Activated CD8-positive, alpha-beta memory T cell treated with anti-CD3 and anti-CD28 coated beads for 1 hour (primary cell): ENCODE measurements at places on chromosomes 4 and X.

- DNase-seq, result no peak
Observed at GRCh38 chr4:69120870-69121269, 24.6 kb downstream of the UGT2B7 start.

DNA sequence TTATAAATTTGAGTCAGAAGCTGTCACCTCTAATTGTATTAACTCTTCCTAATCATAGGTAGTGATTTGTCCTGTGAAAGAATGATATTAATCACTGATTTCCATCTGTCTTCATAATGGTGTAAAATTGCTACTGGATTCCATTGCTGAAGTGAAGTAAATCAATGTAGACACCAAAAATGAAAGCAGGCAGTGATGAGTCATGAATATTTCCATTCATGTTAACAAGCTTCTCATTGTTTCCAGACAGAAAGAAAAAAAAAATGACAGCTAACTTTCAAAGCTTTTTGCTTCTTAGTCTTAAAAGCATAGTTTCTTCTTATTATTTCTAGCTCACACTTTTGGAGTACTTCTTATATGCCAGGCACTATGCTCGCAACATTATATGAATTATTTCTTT lies 21.5 kb downstream of the FAM114A1 start:
- DNase-seq, result no peak

- DNase-seq, result no peak
Observed at GRCh38 chrX:10415306-10416001, 204.9 kb downstream of the MID1 start.

DNA sequence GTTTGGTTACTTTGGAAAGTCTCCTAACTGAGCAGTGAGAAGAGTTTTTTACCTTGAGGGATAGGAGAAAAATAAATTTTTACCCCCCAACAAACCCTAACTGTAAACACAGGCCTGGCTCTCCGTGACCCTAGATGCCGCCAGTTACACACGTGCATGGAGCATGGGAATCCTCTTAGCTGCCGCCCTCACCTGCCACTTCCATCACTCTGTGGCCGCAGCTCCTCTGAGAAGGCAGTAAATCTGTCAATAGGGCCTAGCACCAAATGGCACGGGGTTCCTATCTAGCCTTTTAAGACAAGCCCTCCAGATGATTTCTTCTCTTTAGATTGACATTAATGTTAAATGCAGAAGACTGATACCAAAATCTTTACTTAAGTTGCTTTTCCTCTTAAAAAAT lies 330.3 kb upstream of the FAM241A start:
- DNase-seq, result no peak

DNA sequence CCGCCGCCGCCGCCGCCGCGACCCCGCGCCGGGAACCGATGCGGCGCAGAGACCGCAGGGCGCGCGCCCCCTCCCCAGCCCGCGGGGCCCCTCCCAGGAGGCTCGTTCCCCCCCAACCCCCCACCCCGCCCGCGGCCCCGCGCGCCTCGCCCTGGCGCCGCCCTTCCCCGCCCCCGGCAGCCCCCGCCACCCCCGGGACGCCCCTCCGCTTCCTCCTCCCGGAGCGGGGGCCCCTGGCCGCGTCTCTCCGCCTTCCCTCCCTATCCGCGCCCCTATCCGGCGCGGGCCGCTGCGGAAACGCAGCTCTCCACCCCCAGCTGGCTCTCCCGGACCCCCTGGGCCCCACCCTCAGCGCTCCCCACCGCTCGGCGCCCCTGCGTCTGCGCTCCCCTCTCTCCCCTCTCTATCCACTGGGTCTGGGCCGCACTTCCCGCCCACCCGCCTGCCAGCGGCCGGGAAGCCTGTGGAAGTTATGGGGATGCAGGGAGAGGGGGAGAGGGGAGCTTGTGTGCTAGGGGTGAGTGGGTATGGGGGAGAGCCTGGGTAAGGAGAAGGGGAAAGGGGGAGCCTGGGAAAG lies at the start of gene TMEM271:
Gene TMEM271 (minus strand): TSS at position 51 of the 577 bp plus-strand sequence. CDS start 233 bp downstream, outside the sequence.
- no peak for DNase-seq

DNA sequence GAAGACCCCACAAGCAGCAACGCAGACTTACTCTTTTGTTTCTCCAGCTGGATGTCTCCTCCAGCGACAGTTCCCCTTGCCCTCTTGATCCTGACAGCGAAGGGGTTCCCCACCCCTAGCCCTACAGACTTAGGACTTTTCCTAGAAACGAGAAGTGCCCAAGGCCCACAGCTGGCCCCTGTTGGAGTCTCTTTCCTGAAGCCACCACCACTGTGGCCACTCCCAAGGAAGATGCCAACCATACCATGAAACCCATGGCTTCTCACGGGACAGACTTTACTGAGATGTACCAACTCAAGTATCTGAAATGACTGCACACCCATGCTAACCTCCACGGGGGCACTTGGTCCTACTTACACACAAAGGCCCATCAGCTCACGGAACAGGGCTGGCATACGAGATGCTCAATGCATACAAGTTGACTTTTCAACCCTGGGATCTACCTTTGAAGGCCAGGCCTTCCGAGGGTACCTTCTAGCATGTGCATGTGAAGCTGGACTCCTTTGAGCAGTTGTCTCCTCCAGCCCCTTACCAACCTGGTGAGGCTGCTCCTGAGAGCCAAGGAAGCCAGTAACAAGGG lies 924 bp upstream of the IRAK1 start:
- DNase-seq, result no peak

DNA sequence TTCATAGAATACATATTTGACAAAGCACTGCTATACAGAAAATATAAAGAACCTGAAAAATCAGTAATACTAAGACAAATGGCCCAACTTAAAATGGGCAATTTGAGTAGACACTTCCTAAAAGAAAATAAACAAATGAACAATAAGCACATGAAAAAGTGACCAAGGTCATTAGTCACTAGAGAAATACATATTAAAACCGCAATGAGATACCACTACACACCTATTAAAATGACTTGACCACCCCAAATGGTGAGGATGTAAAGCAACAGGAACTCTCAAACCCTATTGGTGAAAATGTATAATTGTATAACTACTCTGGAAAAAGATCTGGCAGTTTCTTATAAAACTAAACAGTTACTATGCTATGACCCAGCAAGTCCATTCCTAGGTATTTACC lies 34.0 kb upstream of the USP9X start:
- DNase-seq, result no peak

DNA sequence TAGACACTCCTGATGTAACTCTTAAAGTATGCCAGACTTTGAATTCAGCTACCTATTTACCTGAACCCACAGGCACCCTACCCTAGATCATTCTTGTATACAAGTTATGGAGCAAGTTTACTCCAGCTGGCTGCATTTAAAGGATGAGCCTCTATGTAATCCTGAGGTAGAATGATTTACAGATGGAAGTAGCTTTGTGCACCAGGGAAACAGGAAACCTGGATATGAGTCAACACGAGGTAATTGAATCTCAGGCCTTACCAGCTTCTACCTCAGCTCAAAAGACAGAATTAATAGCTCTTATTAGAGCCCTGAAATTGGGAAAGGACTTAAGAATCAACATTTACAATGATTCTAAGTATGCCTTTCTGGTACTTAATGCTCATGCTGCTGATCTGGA lies 119.8 kb downstream of the AGTR2 start:
- DNase-seq, result no peak

- no peak for DNase-seq
Observed at GRCh38 chrX:139202742-139203420, 327.7 kb upstream of the F9 start.

- no peak for DNase-seq
Observed at GRCh38 chrX:22533898-22534297, 261.2 kb downstream of the CBLL2 start.

DNA sequence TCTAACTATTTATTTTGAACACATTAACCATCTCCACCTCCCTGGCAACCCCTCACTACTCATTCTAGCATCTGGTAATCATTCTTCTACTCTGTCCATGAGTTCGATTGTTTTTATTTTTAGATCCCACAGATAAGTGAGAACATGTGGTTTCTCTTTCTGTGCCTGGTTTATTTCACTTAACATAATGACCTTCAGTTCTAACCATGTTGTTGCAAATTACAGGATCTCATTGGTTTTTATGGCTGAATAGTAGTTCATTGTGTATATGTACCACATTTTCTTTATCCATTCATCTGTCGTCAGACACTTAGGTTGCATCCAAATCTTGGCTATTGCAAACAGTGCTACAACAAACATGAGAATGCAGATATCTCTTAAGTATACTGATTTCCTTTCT lies 33.4 kb upstream of the FAM47B start:
- no peak for DNase-seq
